ENCODE measurements at places on chromosomes 11 and 22. TPM values are rescaled to one million over a fixed set of nuclear protein-coding genes. Genes with fewer than 3 reads are reported as not detected.

The ADAMTS8 gene
- 0.51 TPM for polyA plus RNA-seq

The SCGB2A2 gene
- not detected for polyA plus RNA-seq

The CBL gene
- polyA plus RNA-seq: 3.6 TPM

The MYRF gene
- 6.6 TPM for polyA plus RNA-seq

The IGLL1 gene
- not detected for polyA plus RNA-seq

The BCO2 gene
- polyA plus RNA-seq: 3.2 TPM

The NAALADL1 gene
- polyA plus RNA-seq: 7.1 TPM

Data from ovary (tissue), 10 donors.